ENCODE measurements at places on chromosomes 2 and 18.

DNA sequence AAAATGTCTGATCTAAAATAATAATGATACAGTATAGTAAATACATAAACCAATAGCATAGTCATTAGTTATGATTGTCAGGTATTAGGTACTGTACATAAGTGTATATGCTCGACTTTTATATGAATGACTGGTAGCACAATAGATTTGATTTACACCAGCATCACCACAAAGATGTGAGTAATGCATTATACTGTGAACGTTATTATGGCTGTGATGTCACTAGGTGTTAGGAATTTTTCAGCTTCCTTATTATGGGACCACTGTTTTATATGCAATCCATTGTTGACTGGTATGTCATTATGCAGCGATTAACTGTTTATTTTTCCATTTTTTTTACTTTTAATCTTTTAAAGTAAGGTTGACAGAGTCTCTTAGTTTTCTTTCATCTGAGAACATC is 23.7 kb downstream of the ATP9B start:
- H3K4me1 ChIP-seq, result no peaks in the 10 kb centered on the region
- no peak for DNase-seq

- H3K27ac ChIP-seq, result peak overlapping the region; percentile 62
- DNase-seq, result peak; percentile 4
- H3K36me3 ChIP-seq, result no peaks in the 10 kb centered on the region
- H3K27me3 ChIP-seq, result no peaks in the 10 kb centered on the region
Measured at GRCh38 chr2:17517481-17518211, 594 bp downstream of the RAD51AP2 start.

DNA sequence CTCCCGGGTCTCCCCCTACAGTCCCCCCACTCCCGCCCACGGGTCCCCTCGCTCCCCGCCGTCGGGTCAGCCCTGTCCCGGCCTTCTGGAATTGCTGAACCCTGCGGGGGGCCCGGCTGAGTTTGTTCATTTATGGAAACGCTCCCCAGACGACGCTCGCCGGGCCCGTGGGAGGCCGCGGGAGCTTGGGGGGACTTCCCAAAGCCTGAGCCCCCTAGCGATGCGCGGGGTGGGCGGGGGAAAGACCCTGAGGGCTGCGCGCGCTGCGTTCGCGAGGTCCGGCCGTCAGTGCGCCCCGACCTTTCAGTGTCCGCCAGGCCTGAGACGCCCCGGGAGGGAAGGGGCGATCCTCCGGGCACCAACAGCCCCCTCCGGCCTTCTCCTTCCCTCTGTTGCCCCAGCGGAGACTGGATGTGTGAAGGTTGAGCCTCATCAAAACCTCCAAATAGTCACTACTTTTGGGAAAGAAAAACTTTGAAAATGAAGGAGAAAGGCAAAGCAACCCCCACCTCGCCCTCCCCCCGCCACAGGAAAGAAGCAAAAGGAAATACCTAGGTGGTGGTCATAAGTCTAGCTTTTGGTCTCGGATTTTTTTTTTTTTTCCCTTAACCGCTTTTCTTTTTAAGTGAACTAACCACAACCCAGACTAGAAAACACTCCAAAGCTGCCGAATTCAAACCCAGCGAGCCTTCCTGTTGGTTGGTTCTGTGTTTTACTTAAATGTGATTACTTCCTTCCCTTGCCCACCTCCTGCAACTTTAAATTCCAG is 509 bp upstream of the CYS1 start:
- DNase-seq, result peak; percentile 51
- peak overlapping the region; percentile 74 for H3K4me3 ChIP-seq
- peaks cover 83% of the 10 kb centered on the region for H3K27me3 ChIP-seq
- H3K36me3 ChIP-seq, result no peaks in the 10 kb centered on the region
- H3K4me1 ChIP-seq, result peaks cover 55% of the 10 kb centered on the region

- no peak overlapping the region for H3K27ac ChIP-seq
- H3K36me3 ChIP-seq, result no peaks in the 10 kb centered on the region
- H3K4me3 ChIP-seq, result no peak overlapping the region
- no peak for DNase-seq
Measured at GRCh38 chr2:178177066-178177679, 17.1 kb upstream of the OSBPL6 start.

DNA sequence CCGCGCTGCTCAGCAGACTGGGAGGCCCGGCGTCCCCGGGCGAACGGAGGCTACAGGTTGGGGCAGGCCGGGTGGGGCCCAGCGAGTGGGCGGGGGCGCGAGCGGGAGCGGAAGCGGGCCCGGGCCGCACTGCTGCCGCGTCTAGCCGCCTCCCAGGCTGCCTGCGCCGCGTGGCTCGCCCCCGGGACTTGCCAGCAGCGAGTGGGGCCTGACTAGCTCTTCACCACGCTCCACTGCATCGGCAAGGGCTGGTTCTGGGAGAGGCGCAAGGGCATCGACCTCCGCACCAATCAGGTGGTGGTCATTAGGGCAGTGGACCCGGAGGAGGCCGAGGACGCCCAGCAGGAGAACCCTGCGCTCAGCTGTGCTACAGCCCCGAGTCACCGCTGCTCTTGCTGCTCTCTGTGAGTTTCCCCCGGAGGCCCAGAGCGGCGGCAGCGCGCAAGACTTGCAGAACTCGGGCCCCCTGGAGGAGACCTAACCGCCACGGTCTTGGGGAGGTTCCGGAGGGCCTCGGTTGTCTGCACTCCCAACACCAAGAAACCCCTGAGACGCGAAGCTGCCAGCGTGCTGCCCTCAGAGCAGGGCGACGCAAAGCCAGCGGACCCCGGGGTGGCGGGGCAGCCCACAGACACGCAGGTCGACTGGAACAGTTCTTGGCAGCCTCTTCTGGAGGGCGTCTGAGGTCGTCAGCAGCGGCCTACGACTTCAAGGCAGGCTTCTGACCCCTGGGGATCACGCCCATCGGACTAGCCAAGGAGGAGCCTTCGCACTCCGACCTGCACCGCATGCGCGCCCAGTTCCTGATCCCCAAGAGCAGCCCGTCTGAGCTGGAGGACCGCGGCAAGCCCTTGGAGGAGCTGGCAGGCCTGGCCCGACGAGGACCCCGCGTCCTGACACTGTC is 27.2 kb upstream of the PTPN2 start:
- no peak overlapping the region for H3K27ac ChIP-seq
- H3K36me3 ChIP-seq, result no peaks in the 10 kb centered on the region
- H3K27me3 ChIP-seq, result peaks cover 6% of the 10 kb centered on the region
- DNase-seq, result no peak

DNA sequence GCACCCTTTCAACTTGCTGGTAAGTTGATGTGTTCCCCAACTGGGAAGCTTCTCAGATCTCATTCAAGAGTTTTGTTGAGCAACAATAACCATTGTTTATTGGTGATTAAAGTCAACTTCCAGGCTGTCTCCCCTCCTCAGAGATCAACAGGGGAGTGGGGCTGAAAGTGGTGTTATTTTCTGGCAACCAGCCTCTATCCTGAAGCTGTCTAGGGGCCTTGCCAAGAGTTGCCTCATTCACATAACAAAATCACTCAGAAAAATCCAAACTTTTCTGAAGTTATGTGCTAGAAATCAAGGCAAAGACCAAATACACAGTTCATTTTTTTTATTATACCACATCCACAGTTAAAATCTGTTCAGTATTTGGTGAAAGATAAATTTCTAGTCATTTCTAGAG is 788.4 kb downstream of the LRRTM4 start:
- H3K27me3 ChIP-seq, result peaks cover 3% of the 10 kb centered on the region
- no peak overlapping the region for H3K4me3 ChIP-seq
- no peak for DNase-seq
- no peaks in the 10 kb centered on the region for H3K36me3 ChIP-seq
- H3K4me1 ChIP-seq, result no peaks in the 10 kb centered on the region
- H3K27ac ChIP-seq, result no peak overlapping the region

DNA sequence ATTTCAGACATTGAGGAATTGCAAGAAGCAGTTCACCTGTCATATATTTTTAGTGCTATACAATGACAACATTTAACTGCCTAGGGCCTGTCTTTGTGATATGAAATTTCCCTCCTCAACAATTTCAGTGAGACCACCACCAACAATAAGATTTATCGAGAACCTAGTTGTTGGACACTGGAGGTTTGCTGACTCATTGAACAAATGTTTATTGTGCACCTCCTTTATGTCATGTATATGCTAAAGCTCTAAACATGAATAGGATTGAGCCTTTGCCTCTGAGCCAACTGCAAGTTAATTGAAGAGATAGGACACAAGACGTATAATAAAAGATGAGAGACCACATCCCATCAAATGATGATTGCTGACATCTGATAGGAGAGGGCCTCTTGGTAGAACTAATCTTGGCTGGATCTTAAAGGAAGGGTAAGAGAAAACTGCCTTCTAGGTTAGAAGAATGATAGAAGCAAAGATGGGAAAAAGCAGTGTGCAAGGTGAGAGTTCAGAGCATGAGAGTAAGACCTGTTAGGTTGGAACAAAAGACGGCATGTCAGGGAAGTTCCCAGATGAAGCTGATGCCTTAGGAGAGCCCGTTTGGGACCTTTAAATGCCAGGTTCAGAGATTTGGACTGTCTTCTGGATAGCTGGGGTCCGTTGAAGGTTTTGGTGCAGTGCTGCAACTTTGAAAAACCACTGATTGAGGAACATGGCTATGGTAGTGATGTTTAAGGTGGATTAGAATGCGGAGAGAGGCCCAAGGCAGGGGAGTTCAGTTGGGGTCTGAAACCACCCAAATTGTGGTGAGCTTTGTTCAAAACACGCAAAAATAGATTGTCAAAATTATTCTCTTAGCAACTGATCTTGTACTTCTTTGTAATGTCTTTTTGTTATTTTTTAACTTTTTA is 133.0 kb upstream of the EML6 start:
- peaks cover 8% of the 10 kb centered on the region for H3K36me3 ChIP-seq
- no peak overlapping the region for H3K4me3 ChIP-seq
- H3K4me1 ChIP-seq, result peaks cover 13% of the 10 kb centered on the region

- no peak overlapping the region for H3K27ac ChIP-seq
- H3K27me3 ChIP-seq, result no peaks in the 10 kb centered on the region
- no peak for DNase-seq
- H3K36me3 ChIP-seq, result peaks cover 5% of the 10 kb centered on the region
Measured at GRCh38 chr18:74277296-74277695, 14.5 kb downstream of the CYB5A start.

GRCh38 chr2:62641936-62642335 is 63.6 kb upstream of the EHBP1 start:
- peaks cover 3% of the 10 kb centered on the region for H3K27me3 ChIP-seq
- no peak overlapping the region for H3K4me3 ChIP-seq
- H3K4me1 ChIP-seq, result peaks cover 17% of the 10 kb centered on the region
- no peaks in the 10 kb centered on the region for H3K36me3 ChIP-seq
- DNase-seq, result no peak
- no peak overlapping the region for H3K27ac ChIP-seq

GRCh38 chr2:3154700-3155099 is 222.9 kb downstream of the EIPR1 start:
- no peak for DNase-seq
- no peak overlapping the region for H3K27ac ChIP-seq
- H3K36me3 ChIP-seq, result peaks cover 74% of the 10 kb centered on the region
- H3K27me3 ChIP-seq, result peaks cover 4% of the 10 kb centered on the region
- H3K4me1 ChIP-seq, result peaks cover 28% of the 10 kb centered on the region

GRCh38 chr18:51072586-51073313 is 42.7 kb downstream of the SMAD4 start:
- H3K4me1 ChIP-seq, result no peaks in the 10 kb centered on the region
- H3K27me3 ChIP-seq, result no peaks in the 10 kb centered on the region
- no peak overlapping the region for H3K4me3 ChIP-seq

DNA sequence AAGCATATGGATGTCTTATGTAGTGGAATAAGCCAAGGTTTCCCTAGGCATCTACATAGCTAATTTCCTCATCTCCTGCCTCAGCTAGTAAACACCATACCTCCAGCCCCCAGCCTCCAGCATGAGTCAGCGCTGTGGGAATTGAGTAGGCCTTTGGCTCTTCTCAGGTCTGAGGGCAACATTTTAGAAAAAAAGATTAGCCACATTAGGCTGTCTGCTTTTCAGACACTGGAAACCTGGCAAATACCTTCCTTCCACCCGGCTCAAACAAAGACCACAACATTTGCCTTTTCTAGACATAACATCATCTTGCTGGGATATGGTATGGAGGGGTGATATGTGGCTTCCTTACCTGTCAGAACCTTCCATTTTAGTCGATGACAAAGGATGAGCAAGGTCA is 6.1 kb upstream of the CCDC195 start:
- no peaks in the 10 kb centered on the region for H3K27me3 ChIP-seq
- H3K27ac ChIP-seq, result no peak overlapping the region
- H3K4me3 ChIP-seq, result no peak overlapping the region

DNA sequence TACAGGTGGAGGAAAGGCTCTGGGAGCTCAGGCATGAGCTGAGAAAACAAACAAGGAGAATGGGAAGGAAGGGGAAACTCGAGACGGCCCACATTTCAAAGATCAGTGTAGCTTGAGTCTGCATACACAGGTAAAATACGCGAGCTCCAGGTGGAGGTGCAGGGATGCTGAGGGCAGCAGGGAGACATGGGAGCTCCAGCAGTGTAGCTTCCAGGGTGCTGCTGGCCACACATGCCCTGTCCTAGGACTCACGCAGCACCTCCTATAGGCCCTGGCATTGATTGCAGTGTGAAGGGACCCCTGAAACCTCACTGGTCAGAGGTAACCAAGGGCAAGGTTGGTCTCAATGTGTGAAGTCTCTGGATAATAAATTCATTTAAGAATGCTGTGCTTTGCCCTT is 362.8 kb upstream of the HS6ST1 start:
- H3K36me3 ChIP-seq, result no peaks in the 10 kb centered on the region
- H3K4me3 ChIP-seq, result no peak overlapping the region
- H3K27ac ChIP-seq, result no peak overlapping the region
- no peaks in the 10 kb centered on the region for H3K27me3 ChIP-seq

DNA sequence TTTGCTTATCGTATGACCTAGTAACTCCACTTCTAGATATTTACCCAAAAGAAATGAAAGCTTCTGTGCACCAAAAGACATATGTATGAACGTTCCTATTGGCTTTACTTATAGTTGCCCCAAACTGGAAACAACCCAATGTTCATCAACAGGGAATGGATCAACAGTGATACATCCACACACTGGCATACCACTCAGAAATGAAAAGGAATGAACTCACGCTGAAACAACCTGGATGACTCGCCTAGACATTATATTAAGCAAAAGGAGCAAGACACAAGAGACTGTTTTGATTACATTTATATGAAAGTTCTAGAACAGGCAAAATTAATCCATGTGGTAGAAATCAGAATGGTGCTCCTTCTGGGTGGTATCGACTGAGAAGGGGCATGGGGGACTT is 18.9 kb downstream of the ADRA2B start:
- H3K4me3 ChIP-seq, result no peak overlapping the region
- H3K36me3 ChIP-seq, result no peaks in the 10 kb centered on the region
- H3K27ac ChIP-seq, result no peak overlapping the region
- DNase-seq, result no peak

GRCh38 chr2:99611034-99611433 is 121.2 kb upstream of the REV1 start:
- H3K36me3 ChIP-seq, result peaks cover 31% of the 10 kb centered on the region
- no peaks in the 10 kb centered on the region for H3K27me3 ChIP-seq
- peak overlapping the region; percentile 41 for H3K27ac ChIP-seq

- H3K27me3 ChIP-seq, result peaks cover 4% of the 10 kb centered on the region
- H3K27ac ChIP-seq, result no peak overlapping the region
- peaks cover 29% of the 10 kb centered on the region for H3K4me1 ChIP-seq
- no peaks in the 10 kb centered on the region for H3K36me3 ChIP-seq
- no peak for DNase-seq
Measured at GRCh38 chr2:72003124-72003523, 144.5 kb downstream of the CYP26B1 start.

All from nephron progenitor cell (in vitro differentiated cells).